HEK293T (cell line): ENCODE measurements at places on chromosomes 13 and 19.

- no peak for DNase-seq
These were observed 232.3 kb downstream of the FGF14 start for GRCh38 chr13:102169471-102170015.

DNA sequence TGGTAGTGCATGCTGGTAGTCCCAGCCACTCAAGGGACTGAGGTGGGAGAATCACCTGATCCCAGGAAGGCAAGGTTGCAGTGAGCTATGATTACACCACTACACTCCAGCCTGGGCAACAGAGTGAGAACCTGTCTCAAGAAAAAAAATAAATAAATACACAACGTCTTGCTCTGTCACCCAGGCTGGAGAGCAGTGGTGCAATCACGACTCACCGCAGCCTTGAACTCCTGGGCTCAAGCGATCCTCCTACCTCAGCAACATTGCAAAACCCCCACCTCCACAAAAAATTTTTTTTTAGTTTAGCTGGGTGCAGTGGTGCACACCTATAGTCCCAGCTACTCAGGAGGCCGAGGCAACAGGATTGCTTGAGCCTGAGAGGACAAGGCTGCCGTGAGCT is 8.8 kb downstream of the TPM4 start:
- DNase-seq, result no peak

DNA sequence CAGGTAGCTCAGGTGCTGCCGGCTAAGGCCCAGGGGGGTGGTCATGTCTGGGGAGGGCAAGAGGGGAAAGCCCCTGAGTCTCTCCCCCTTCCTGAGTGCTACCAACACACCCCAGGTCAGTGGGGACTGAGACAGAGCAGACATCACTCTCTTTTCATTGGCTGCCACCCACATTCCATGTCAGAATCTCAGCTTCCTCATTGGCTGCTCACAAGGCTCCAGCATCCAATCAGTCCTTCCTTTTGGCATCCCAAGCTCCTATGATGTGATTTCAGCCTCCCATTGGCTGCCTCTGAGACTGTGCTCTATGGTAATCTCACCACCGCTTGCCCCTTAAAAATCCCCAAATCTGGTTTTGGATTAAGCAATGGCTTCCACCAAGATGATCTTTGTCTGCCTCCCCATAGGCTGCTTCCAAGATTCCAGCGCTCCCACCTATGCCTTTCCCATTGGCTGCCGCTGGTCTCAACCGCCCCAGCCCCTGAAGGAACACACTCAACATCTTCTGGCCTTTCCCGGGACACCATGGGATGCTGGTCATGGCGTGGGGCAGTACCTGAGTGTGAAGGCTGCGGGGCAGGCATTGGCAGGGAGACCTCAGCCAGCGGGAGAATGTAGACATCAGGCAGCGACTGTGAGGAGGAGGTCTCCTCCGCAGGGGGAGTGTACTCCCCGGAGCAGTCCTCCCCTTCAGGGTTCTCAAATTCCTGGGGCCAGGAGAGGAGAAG is 2.0 kb downstream of the LMTK3 start:
- DNase-seq, result no peak

- DNase-seq, result no peak
These were observed 2.6 kb downstream of the ZNF71 start for GRCh38 chr19:56597696-56598095.

- no peak for DNase-seq
These were observed 391.9 kb downstream of the COG6 start for GRCh38 chr13:40047322-40047771.

DNA sequence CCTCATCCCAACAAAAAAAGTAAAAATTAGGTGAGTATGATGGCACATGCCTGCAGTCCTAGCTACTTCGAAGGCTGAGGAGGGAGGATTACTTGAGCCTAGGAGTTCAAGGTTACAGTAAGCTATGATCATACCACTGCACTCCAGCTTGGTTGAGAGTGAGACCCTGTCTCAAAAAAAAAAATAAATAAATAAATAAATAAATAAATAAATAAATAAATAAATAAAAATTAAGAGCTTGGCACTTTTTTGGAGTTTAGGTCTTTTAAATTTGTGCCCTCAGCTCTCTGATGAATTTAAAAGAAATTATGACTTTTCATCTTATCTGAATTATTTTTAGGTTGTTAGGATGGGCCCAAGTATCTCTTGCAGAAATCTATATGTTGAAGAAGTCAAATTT is 8.9 kb downstream of the ZNF420 start:
- no peak for DNase-seq

- peak; percentile 29 for DNase-seq
These were observed 31.3 kb downstream of the TEX26 start for GRCh38 chr13:30963791-30964190.

GRCh38 chr19:45417151-45417550 is 6.6 kb downstream of the ERCC1 start:
- DNase-seq, result no peak

- DNase-seq, result no peak
These were observed 53.5 kb downstream of the KATNAL1 start for GRCh38 chr13:30253830-30254229.

- no peak for DNase-seq
These were observed 102.7 kb downstream of the ZAR1L start for GRCh38 chr13:32212421-32212820.

GRCh38 chr19:35755550-35756376 is 1.1 kb downstream of the HSPB6 start:
- DNase-seq, result no peak

DNA sequence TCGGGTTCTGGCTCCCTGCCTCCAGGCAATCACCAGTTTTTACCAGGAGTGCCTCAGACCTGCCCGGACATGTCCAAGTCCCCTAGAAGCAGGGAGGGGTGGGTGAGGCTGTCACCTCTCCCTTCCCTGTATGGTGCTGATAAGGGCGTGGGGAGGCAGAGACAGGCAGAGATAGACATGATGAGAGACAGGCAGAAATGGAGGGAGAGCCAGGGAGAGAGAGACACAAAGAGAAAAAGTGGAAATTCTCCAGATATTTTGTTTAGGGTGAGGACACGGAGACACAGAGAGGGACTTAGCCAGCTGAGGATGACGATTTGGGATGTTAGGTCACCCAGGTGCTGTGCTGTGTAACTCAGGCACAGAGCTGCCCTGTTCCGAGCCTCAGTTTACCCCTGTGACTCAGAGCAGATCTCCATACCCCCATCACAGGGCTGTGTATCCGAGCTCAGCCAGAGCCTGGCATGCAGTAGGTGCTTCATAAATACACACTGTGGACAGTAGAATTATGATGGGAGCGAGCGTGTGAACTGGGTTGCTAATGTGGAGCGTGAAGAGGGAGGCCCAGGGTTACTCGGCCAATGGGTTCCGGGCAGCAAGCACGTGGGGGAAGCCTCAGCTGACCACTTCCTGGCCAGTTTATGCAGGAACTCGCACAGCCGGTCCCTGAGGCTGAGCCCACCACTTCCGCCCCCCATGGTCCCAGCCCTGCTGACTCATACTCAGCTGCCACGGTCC is 11.9 kb upstream of the GDF15 start:
- peak; percentile 74 for DNase-seq

DNA sequence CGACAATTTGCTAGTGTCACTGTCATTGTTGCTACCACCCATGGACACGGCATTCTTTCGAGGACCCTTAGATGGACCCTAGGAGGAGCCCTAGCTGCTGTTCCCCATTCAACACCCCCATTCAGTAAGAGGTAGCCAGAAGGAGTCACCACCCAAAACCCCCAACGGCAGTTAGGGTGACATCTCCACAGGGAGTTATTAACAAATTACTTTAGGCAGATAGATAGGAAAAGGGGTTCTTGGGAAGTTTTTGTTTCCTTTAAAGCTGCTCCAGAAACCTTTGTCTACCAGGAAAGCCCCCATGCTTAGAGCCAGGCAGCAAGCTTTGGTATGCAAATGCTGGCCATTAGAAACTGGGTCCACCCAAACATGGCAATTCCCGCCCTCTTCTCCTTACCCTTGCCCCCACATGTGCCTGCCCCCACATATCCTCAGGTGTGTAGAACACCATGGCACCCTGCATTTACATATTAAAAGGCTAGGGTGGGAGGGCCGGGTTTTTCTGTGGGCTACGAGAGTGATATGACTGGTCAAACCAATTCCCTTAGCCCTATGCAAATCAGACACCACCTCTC is 190.9 kb downstream of the SLITRK6 start:
- no peak for DNase-seq
